Epithelial cell of umbilical artery (primary cell): ENCODE measurements at places on chromosomes 2 and 18. TPM values are rescaled to one million over a fixed set of nuclear protein-coding genes. Genes with fewer than 3 reads are reported as not detected.

Gene THAP4
- 32.8 and 43.5 TPM in 2 replicates for total RNA-seq

Gene NPHP1
- 5.8 and 9.9 TPM in 2 replicates for total RNA-seq

Gene ZAP70
- not detected in 2 replicates for total RNA-seq

Gene ITGB1BP1
- 44.5 and 50.2 TPM in 2 replicates for total RNA-seq

Gene NT5C1B
- total RNA-seq, result not detected in 2 replicates

Gene BCL11A
- under 0.01 TPM in 2 replicates for total RNA-seq

Gene SLC9A2
- total RNA-seq, result under 0.01 TPM in 1 of 2 replicates, not detected in the other

Gene GAREM1
- total RNA-seq, result 0.15 and 0.32 TPM in 2 replicates

Gene CMPK2
- 9.7 and 57.6 TPM in 2 replicates for total RNA-seq

Gene MAPRE2
- 29.2 and 41.0 TPM in 2 replicates for total RNA-seq
